ENCODE measurements at places on chromosomes 5 and 9.

DNA sequence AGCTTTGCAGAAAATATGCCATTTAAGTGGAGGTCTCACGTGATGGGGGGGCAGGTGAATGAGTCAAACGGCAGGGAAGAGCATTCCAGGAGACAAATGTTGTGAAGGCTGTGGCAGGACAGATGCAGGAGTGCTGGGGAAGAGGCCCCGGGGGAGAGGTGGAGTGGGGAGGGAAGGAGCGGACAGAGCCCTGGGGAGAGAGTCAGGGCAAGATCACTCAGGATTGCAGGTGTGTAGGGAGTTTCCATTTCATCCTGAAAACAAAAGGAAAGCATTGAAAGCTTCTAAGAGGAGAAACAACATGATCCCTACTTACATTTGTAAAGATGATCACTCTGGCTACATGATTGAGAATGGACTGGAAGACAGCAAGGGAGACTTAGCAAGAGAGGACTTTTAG is 323.3 kb downstream of the ASTN2 start:
- DNase-seq: no peak

GRCh38 chr9:126058591-126058990 is 268.0 kb upstream of the MVB12B start:
- DNase-seq: no peak

GRCh38 chr5:78899922-78900362 is 85.2 kb downstream of the ARSB start:
- peak; percentile 29 for DNase-seq

DNA sequence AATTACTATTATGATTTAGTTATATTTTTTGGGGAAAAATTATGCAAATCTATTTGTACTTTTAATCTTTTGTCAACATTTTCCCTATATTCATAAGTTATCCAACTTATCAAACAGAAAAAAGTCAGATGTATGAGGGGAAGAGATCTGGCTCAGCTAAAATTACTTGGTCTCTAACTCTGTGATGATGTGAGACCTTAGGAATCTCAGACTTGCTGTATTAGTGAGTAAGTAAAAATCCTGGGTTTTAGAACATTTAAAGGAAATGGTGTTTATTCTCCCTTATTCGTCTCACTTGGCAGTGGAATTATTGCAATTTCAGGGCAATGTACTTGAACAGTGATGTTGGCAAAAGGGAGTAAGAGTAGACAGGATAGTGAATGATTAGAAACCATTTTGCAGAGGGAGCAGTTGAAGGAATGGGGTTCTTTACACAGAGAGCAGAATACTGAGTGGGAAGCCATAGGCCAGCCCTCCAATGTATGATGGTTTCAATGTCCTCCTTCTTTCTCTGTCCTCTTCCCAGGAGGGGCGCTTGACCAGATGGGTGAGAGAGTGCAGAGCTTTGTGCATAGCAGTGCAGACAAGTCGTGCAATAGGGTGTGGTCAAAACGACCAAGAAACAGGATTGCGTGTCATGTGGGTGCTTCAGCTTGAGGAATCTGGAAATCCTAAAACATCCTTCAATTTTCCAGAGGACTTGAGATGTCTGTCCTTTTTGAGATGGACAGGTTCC is 91.7 kb downstream of the TENT4A start:
- no peak for DNase-seq

- no peak for DNase-seq
Measured at GRCh38 chr9:69622676-69623075, 49.5 kb downstream of the APBA1 start.

DNA sequence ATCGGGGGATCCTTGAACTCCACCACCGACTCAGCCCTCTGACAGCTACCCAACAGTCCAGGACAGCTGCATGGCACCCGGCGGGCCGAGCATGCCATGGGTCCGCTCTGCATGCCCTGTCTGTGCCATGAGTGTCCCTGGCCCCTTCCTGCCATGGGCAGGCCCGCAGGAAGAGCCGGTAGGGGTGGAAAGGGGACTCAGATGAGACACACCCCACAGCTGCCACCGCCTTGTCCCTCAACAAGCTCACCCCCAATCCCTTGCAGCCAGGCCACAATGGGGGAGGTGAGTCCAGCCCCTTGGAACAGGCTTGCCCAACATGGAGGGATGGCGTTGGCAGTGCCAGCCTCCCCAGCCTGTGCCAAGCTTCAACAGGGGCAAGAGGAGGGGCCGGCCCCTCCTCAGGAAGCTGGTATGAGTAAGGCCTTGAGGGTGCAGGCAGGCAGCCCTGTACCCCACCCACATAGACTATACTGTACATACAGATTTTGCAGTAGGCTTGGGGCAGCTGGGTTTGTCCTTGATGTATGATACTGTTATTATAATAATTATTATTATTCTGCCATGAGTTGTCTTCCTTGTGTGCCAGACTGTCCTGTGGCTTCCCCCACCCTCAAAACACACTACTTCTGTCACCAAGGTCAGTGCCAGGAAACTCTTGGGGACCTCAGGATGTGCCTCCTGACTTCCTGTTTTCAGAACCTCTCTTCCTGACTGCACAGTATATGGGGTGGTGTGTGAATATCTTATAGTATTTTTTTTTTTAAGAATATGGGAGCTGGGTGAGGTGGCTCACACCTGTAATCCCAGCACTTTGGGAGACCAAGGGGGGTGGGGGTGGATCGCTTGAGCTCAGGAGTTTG is 12.0 kb upstream of the SLC34A1 start:
- no peak for DNase-seq

DNA sequence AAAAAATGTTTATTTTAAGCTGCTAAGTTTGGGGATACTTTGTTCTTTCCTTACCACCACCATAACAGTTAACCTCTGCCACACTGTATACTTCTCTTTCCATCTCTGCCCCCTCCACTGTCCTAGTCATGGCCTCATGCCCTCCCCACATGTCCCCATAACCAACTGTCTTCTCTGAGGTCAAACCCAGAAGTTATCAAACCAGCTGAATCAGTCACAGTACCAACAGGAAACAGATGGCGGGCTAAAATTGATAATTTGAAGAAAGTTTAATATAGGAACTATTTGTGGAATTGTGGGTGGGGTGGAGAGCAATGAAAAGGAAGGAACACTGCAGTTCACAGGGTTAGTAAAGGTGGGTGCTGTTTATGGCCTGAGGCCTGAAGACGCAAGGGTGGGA is 5.7 kb upstream of the DCTN4 start:
- no peak for DNase-seq

DNA sequence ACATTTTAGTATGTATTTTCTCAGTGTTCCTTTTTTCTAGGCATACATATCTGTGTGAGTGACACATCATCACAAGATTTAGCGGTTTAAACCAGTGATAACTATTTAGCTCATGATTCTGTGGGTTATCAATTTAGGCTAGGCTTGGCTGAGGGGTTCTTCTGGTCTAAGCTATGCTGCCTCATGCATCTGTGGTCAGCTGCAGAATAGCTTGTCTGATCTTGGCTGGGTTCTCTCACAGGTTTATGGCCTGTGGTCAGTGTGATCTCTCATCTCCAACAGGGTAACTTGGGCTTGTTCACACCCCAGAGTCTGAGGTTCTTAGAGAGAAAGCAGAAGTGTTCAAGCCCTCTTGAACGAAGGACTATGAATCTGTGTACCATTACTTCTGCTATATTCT is 363.3 kb downstream of the KDM4C start:
- no peak for DNase-seq

GRCh38 chr5:151911011-151911410 is 13.6 kb downstream of the GLRA1 start:
- no peak for DNase-seq

GRCh38 chr5:55222092-55222984 is 4.8 kb downstream of the MCIDAS start:
- DNase-seq: no peak

GRCh38 chr9:75001719-75002421 is 26.2 kb downstream of the CARNMT1 start:
- DNase-seq: peak; percentile 55

DNA sequence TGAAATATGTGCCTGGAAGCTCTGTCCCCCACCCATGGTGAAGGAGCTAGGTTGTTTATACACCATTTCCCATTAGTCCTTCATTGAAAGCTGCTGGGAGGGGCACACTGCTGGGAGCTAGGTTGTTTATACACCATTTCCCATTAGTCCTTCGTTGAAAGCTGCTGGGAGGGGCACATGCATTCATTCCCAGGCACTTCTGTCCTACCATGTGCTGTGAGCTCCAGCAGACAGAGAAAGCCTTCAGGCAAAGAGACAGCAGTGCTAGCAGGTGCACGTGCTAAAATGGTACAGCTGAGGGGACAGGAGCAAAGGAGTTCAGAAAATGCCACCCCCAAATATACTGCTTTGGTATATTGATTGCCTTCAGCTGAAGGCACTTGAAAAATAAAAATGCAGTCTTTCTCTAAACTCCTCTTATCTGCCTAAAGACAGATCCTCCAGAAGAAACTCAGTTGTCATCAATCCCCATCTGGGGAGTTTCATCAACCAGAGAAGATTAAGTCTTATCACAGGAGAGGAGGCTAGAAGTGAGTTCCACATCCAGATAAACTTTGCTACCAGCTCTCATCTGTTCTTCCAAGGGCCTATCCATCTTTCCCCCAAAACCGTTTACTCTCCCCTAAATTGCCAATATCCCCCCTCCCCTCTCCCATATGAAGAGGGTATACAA is 27.7 kb upstream of the DAPK1 start:
- DNase-seq: no peak

GRCh38 chr5:150122536-150123481 is 32.8 kb downstream of the PDGFRB start:
- DNase-seq: no peak

DNA sequence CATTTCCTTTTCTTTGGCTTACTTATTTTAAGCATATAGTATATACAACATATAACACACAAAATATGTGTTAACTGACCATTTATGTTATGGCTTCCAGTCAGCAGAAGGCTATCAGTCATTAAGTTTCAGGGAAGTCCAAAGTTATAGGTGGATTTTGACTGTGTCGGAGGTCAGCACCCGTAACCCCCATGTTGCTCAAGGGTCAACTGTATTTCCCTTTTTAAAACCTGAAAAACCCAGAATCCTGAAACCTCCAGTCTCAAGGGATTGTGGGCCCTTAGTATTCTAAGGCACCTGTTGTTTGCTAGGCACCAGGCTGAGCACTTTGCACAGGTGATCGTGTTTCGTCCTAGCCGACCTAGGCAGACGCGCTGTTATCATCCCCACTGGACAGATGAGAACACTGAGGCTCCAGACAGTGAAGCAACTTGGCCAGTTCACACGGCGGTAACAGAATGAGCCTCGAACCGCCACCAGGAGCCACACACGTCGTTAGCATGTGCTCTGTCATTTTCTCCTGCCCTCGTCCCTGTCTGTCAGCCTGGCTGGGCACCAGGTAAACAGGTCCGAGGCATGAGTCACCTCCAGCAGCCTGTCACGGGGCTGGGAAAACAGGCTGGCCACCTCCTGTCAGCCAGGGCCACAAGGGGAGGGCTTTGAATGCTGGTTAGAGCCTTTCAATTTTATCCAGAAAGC is 39.9 kb downstream of the DUSP1 start:
- DNase-seq: no peak

DNA sequence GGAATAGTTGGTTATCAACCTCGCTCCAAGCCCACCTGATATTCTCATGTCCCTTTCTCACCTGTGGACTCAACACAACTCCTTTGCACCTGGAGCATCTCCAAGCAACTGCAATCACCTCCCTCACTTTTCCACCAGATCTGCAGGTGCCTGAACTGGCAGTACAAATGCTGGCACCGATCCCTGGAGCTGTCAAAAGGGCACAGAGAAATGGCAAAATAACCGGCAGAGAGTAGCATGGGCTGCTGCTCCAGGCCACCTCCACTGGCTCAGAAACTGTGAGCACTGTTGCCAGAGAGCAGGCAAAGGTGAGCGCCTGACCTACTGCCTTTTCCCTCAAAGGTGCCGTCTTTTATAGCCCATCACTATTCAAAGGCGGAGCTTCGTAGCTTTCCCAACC is 14.7 kb downstream of the EQTN start:
- no peak for DNase-seq

DNA sequence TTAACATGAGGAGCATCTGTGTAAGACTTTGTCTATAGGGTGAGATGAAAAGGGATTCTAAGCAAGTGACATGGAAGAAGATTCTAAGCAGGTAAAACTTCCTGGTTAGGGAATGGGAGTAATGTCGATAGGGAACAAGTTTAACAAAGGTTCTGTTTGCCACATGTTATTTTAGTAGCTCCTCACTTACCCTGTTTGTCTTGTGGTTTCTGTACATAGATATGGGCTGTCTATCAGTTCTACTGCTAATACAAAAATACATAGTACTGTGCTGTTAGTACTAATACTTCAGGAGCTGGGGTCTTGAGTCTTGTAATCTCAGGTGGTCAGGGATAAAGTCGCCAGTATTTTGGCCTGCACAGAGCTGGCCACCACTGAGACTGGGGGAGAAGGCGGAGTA is 32.9 kb downstream of the RAB24 start:
- DNase-seq: no peak

DNA sequence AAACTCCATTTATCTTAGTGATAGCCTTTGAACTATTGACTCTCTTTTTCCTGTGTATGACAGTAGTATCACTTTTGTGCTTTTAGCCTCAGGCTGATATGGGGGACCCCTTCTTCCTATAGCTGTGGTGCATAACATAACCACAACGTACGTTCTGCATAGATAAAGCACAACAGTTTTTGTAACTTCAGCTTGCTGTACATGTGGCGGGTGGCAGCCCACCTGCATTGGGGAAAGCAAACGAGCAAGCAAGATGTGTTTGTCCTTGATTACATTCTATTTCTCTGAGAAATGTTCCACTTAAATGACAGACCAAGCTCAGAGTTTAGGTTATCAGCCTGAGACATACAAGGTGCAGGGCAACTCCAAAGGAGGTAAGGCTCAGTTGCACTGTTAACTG is 309.4 kb downstream of the KDM4C start:
- DNase-seq: no peak

DNA sequence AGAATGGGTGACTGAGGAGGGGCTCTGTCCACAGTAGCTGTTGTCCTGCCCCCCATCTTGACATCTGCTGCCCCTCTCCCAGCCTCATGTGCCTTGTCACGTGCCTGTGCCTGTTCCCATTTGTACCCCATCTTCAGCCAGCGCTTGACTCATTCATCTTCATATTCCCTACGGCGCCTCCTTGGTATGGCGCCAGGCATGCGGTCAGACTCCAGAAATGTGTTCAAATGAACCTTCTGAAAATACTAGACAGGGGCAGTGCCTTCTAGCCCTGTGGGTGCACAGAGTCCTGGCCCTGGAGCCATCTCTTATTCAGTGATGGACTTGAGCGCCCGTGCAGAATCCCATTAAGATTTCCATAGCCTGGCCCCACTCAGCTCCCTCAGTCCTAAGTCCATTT is 46.2 kb downstream of the CFAP77 start:
- DNase-seq: no peak
